CD4-positive, alpha-beta T cell treated with Interferon gamma for 1 hour (primary cell): ENCODE measurements at places on chromosomes 6 and 20.

DNA sequence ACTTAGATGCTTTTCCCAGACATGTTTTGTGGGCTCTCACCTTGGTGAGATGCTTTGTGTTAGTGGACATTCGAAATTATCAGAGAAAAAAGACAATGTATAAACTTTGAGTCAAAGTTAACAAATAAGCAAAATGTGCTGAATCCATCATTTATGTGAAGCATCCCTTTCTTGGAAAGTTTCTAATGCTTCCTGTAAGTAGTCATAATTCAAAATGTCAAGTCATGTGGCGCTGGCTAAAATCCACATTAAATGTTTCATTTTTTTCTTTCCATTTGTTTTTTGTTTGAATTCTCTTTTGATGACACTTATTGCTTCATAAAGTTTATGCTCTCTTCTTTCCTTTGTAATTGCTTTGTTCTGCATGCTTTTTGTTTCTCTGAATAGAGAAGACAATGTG is 107.2 kb upstream of the CENPW start:
- no peak for DNase-seq

DNA sequence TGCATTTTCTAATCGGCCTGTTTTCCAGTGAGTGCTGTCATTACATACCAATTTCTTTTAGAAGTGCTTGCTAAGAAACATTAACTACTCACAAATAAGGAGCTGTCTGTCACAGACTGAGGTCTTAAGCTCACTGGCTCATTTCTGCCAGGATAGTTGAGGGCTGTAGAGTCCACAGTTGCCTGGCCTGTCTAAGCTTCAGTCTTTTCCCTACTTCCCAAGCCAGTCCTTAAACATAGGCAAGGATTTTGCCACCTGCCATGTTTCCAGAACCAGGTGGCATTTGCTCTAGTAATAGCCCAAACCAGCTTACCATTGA is 84.7 kb downstream of the LINC00237 start:
- no peak for DNase-seq

GRCh38 chr6:17959302-17959701 is 28.1 kb downstream of the KIF13A start:
- DNase-seq, result no peak

DNA sequence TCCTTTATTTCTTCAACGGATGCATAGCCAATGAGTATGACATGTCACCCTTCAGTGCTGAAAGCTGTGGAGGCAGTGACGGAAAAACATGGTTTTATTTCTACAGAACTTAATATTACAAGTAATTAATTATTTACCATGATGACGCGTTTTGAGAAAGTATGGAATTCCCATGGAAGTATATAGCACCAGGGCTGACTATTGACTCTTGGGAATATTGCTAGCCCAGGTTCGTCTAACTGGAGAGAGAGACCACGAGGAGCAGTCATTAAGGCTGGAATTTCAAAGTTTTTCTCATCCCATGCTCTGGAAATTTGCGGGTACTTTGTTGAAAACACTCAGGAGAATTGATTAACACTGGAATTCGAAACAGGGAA is 155.2 kb upstream of the PRSS16 start:
- no peak for DNase-seq

- no peak for DNase-seq
Observed at GRCh38 chr20:45091366-45091765, 9.6 kb downstream of the KCNS1 start.

DNA sequence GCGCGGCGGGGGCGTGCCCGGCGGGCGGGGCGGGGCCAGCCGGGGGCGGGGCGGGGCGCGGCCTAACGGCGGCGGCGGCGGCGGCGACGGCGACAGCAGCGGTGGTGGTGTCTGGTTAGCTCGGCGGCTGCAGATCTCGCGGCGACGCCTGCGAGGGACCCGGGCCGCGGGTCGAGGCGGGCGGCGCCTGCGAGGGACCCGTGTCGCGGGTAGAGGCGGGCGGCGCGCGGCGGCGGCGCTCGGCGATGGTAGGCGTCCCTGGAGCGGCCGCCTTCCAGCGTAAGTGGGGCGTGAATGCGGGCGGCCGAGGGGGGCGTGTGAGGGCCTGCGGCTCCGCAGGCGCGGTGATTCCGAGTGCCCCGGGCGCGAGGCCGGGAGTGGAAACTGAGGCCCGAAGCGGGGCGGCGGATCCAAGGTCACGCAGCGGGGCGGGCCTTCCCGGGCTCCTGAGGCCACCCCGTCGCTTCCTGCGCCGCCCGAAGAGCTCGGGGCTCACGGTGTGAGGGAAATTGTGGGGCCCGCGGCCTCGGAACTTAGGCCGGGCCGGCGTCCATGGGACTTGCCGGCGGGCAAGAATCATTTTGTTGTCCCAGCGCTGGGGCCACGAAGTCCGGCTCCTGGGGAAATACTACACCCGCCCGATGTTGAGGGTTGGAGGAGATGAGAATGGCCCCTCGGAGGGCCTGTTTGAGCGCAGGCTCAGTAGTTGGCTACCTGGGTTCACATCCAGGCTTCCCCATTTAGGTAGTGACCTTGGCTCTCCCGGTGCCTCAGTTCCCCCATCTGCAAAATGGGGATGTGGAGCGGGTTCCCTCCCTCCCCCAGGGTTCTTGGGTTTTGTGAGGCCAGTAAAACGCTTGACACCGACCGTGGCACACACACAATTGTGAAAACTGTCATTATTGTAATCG is at the start of gene CBFA2T2:
Gene CBFA2T2, plus strand, starts transcription at position 74 of the 911 bp plus-strand sequence. Its CDS starts 172 bp downstream, at position 246.
- DNase-seq, result no peak

GRCh38 chr6:131331151-131331550 is 195.9 kb downstream of the AKAP7 start:
- no peak for DNase-seq

- DNase-seq, result no peak
Observed at GRCh38 chr6:137925141-137925698, 58.2 kb downstream of the TNFAIP3 start.

DNA sequence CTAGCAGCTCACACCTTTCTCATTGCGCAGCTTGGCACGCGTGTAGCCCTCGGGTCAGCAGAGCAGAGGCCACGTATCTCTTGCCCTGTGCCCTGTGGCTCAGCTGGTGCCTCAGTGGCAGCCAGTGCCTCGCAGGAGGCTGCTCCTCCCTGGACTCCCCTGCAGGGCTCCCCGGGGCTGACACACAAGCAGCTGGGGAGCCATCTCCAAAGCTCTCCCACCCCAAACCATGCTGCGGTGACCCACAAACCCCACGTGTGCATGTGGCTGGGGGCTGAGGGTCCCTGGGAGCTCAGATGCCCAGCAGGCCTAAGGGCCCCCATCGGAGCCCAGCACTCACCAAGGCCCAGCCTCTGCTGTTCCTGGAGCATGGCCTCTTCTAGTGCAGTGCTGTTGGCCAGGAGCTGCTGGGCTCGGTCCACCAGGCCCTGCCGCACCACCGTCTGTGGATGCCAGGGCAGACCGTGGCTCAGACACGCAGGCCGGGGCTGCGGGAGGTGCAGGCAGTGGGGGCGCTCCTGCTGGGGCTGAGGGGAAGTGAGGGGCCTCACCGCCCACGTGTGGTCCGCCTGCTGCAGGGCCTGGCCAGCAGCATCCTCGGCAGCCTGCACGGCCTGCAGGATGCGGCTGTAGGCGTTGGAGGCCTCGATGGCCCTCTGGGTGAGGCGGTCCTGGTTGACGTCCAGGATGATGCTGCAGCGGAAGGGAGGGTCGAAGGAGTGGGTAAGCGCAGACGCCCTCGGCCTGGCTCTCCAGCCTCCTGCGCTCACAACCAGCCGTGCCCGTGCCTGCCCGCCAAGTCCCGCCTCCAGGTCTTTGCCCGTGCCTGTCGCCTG is 13.8 kb downstream of the ADRM1 start:
- no peak for DNase-seq

DNA sequence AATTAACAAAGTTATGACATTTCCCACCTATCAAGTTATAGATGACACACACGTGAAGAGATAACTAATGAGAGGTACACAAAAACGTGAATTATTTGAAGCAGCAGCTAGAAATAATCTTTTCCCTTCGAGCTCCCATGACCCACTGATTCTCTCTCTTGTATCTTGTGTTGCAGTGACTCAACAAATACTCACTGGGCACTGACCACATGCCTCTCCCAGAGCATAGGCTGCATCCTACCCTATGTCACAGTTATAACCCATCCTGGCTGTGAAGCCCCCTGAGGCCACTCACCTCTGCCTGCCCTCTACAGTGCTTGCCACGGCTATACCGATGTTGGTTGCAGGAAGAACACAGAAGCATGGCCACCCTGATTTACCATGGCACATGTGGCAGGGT is 91.8 kb downstream of the INSM1 start:
- DNase-seq, result no peak

GRCh38 chr6:28402197-28402596 is 2.6 kb upstream of the ZSCAN12 start:
- no peak for DNase-seq

DNA sequence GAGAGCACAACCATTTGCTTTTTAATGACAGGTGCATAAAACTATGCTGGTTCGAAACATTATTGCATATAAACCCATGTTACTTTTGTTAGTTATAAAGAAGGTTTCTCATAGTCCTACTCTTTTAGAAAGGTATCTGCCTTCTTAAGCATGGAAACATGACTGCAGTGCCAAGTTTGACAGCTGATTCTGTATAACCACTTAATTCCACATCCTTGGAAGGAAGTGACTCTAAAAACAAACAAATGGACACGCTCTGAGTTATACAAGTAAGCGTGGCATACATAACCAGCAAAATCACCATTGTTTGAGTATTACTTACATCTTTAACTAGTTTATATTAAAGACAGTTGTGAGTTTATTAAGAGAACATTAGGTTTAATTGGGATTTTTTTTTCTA is 125.0 kb upstream of the HDGFL1 start:
- DNase-seq, result no peak

GRCh38 chr6:156866220-156867015 is 89.2 kb downstream of the ARID1B start:
- DNase-seq, result peak; percentile 20

GRCh38 chr6:65798280-65799014 is 91.4 kb upstream of the EYS start:
- DNase-seq, result no peak

DNA sequence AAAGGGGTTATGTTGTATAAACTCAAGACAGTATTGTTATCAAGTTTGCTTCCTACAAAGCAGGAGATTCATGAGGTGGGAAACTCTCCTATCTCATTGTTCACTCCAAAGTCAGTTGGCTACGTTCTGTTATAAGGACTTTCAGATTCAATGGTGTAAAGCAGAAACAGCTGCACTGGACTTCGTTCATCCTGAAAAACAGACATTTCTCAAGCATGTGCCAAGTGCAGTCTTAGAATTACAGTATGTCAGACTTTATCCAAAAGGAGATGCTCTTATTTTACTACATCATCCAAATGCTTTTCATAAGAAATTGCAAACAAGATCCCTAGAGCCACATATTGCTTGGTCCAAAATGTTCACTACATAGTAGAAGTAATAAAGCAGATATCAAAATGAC is 14.9 kb downstream of the COL21A1 start:
- no peak for DNase-seq

DNA sequence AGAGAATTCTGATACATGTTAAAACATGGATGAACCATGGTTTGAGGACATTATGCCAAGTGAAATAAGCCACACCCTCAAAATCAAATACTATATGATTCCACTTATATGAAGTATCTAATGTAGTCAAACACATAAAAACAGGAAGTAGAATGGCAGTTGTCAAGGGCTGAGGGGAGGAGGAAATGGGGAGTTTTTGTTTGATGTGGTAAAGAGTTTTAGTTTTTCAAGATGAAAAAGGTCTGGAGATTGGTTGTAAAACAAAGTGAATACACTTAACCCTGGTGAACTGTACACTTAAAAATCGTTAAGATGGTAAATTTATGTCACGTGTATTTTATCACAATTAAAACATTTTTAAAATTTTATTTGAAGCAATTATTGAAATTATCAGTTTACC is 127.4 kb upstream of the GRIK2 start:
- no peak for DNase-seq

GRCh38 chr6:16174416-16175078 is 45.7 kb downstream of the MYLIP start:
- DNase-seq, result no peak

GRCh38 chr20:48339190-48339985 is 488.4 kb downstream of the PREX1 start:
- no peak for DNase-seq

- no peak for DNase-seq
Observed at GRCh38 chr20:38890497-38890818, 35.8 kb upstream of the FAM83D start.

- DNase-seq, result no peak
Observed at GRCh38 chr20:58717278-58718091, 24.9 kb downstream of the NPEPL1 start.

DNA sequence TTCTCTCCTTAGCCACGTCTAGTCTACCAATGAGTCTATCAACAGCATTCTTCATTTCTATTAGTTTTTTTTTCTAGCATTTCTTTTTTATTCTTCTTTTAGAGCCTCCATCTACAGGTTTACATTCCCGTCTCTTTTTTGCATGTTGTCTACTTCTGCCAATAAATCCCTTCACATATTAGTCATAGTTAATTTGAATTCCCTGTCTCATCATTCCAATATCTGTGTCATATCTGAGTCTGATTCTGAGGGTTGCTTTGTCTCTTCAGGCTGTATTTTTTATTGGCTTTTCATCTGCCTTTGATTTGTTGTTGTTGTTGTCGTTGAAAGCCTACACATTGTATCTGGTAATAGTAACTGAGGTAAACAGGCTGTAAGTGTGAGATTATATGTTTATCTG is 104.6 kb downstream of the HMGCLL1 start:
- no peak for DNase-seq

GRCh38 chr20:9052136-9052535 is 16.8 kb upstream of the PLCB4 start:
- DNase-seq, result no peak

DNA sequence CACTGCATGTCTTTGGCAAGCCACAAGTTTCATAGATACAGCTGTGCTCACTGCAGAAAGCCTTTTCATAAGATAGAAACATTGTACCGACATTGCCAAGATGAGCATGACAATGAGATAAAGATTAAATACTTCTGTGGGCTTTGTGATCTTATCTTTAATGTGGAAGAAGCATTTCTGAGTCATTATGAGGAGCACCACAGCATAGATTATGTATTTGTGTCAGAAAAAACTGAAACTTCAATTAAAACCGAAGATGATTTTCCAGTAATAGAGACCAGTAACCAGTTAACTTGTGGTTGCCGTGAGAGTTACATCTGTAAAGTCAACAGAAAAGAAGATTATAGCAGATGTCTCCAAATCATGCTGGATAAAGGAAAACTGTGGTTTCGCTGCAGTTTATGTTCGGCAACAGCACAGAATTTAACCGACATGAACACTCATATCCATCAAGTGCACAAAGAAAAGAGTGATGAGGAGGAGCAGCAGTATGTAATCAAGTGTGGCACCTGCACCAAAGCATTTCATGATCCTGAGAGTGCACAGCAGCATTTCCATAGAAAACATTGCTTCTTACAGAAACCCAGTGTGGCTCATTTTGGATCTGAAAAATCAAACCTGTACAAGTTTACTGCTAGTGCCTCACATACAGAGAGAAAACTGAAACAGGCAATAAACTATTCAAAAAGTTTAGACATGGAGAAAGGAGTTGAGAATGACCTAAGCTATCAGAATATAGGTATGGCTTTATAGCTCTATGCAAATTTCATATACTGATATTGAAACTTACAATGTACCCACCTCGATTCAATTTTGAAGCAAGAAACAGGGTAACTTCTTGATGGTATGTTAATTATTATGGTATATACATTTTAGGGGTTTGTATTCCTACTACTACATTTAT is 23.9 kb upstream of the BAG2 start:
- DNase-seq, result no peak
